Hindlimb muscle (tissue), 1 donor: ENCODE measurements at places on chromosomes 7 and 10.

GRCh38 chr7:73978661-73979563 lies 49.1 kb upstream of the ELN start:
- DNase-seq, result no peak

GRCh38 chr10:91171485-91171884 lies 49.0 kb upstream of the PCGF5 start:
- DNase-seq, result no peak

DNA sequence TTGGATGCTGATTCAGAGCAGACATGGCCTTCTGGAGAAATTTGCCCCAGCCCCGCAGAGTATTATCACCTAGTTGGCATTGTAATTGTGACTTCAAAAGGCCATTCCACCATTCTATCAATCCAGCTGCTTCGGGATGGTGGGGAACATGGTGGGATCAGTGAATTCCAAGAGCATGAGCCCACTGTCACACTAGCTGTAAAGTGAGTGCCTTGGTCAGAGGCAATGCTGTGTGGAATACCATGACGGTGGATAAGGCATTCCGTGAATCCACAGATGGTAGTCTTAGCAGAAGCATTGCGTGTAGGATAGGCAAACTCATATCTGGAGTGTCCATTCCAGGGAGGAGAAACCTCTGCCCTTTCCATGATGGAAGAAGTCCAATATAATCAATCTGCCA lies 13.3 kb upstream of the TMEM248 start:
- DNase-seq, result no peak

GRCh38 chr10:34864149-34865067 lies 49.3 kb upstream of the PARD3 start:
- DNase-seq, result no peak

DNA sequence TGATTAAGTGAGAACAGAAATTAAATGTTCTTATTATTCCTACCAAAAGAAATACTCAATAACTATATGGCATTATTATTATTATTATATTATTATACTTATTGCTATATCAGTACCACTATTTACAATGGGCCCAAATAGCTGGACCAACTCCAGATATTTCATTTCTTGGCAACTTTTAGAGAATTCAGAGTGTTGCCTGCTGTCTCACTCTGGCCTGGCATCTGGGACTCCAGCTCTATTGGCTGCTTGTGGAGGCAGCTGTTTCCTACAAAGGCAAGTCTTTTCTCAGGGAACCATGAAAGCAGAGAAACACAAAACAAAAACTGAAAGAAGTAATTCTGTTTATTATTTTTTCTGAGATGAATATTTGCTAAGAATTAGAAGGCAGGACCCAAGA lies 105.1 kb upstream of the SORCS1 start:
- DNase-seq, result no peak
